Uterus (tissue), 4 donors: ENCODE measurements at places on chromosomes 16 and 17.

DNA sequence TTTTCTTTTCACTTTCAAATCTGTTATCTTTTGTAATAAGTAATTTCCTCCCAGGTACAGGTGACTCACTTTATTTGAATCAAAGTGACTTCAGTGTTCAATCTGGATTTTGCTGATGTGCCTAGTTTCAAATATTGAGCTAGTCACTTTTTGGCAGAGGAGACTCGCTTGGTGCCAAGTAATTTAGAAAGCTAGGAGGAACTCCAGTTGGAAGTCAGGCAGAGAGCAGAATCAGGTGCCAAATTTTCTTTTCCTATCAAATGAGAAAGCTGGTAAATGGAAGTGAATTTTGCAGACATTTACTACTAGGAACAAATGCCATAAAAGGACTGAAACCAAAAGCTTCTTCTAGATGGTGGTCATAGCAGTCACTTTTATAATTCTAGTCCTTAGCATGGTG, 656.0 kb upstream of the KIF2B start:
- DNase-seq, result no peak

- DNase-seq, result no peak
Observed at GRCh38 chr17:50365165-50365564, 7.8 kb downstream of the MRPL27 start.

DNA sequence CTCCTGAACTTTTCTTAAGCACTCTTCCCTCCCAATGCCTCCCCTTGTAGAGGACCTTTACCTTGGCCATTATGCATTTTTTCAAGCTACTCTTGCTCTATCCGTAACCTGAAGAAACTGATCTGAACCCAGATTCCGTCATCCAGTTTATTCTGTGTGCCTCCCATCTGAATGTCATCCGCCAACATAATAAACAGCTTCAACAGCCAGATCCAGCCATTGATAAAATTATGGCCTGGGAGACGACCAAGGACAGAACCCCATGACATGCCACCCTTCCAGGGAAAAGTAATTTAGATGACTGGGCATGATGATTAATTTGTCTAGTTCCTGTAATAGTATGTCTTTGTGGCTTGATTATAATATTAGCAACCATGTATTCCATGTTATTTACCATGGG, 41.9 kb downstream of the KATNIP start:
- DNase-seq, result no peak

GRCh38 chr17:6435051-6435450, at the start of gene AIPL1:
TSS of gene AIPL1 (minus strand) at chr17:6435121. CDS start at chr17:6435104, 17 bp downstream.
- no peak for DNase-seq
